ENCODE measurements at places on chromosomes 13 and 19.
A peak's percentile ranks its signal among the peaks of the same experiment; 100 is the strongest.

DNA sequence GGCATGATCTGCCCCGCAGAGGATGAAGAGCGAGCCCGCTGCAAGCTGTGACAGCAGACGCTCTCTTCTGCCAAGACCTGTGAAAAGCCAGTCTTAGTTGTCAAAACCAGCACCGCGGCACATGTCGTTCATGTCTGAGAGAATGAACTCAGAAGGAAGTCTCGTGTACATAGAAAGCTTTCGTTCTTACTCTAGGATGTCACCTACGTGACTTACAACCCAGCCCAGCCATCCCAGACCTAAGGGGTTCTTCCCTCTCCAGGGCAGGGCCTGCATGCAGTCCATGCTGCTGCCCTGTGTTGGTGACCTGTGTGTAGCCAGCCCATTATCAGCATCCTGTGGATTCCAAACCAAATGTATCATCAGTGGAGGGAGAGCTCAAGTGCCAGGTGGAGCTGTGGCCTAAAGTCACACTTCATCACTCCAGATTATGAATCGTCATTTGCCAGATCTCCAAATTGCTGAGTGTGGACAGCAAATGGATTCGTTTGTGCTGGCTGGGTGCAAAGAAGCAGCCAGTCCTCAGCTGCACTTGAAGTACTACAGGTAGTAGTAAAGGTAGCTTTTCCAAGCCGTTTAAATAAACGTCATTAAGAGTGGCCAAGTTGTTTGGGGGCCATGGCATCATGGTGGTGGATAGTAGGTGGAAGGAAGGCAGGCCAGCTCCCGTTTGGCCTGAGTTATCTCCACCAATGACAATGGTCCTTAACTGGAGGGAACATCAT, 73.9 kb upstream of the GPR183 start:
- DNase-seq: peak; percentile 58

DNA sequence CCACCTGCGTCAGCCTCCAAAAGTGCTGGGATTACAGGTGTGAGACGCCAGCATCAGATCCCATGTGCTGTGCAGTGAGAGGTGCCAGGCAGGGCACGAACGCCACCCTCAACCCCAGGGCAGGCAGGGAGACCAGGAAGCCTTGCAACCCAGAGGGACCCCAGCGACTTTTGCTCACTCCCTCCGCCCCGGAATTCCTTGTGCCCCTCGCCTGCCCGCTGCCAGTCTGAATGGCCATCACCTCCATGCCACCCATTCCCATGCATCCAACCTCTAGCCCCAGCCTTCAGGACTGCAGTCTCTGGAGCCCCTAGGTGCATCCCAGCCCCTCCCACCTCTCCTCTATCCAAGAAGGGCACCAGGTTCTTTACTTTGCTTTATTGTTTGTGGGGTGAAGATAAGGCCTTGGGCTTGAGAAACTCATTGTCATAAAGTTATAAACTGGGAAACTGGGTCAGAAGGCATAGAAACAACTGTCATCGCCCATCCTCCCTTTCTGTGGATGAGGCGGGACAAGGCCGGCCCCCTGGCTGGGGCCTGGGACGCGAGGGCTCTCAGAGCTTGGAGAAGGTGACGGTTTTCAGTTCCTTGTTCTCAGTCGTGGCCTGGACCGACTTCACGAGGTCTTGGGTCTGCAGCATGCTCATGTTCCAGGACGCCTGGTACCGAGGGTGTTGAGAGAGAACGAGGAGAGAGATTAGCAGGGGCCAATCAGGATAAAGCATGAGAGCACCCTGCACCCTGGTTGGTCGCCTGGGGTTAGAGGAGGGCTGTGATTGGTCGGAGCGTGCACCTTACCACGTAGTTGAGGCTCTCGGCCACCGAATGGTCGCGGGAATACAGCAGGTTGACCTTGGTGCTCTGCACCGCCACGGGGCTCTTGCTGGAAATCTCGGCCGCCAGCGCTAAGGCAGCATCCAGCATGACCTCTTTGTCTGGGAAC, 2.6 kb upstream of the LGALS4 start:
- no peak for DNase-seq

- no peak for DNase-seq
These were observed 146.7 kb downstream of the USP12 start for GRCh38 chr13:27024776-27025492.

DNA sequence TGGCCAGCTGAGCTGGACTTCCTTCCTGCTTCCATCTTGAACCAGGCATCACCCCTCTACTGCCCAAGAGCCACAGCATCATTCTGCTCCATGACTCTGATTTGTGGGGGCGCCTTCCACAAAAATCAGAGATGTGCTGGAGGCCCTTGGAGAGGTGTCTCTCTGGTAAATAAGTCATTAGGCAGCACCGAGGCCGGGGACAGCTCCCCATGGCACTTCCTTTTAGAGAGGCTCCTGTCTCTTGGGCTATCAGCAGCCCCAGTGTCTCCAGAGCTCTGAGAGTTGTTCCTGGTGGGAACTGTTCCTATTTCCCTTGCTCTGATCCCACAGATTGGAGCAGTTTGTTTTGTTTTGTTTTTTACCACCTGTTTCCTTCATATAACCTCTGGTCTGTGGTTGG, 19.9 kb downstream of the NWD1 start:
- DNase-seq: no peak

DNA sequence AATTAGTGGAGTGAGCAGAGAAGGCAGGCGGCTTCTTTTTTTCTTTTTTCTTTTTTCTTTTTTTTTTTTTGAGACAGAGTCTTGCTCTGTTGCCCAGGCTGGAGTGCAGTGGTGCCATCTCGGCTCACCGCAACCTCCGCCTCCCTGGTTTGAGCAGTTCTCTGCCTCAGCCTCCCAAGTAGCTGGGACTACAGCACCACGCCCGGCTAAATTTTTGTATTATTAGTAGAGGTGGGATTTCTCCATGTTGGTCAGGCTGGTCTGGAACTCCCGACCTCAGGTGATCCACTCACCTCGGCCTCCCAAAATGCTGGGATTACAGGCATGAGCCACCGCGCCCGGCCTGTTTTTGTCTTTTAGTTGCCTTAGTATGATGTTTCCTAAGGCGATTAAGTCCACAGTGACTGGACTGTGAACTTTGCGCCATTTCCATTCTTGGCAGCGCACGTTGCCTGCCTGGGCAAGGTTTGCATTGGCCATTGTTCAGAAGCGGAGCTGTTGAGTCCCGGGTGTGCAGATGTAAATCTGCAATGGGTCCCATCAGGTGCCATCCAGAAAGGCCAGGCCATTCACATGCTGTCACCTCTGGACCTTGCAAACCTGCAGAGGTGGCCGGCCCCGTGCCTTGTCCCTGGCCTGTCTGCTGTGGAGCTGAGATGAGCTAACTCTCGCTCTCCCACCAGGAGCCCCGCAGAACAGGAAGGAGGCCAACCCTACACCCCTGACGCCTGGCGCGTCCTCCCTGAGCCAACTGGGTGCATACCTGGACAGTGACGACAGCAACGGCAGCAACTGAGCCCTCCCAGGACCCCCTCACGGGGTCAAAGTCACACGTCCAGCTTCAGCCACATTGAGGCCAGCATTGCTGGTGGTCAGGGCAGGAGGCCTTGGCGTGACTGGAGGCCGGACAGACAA, 10.9 kb upstream of the SHD start:
- no peak for DNase-seq

DNA sequence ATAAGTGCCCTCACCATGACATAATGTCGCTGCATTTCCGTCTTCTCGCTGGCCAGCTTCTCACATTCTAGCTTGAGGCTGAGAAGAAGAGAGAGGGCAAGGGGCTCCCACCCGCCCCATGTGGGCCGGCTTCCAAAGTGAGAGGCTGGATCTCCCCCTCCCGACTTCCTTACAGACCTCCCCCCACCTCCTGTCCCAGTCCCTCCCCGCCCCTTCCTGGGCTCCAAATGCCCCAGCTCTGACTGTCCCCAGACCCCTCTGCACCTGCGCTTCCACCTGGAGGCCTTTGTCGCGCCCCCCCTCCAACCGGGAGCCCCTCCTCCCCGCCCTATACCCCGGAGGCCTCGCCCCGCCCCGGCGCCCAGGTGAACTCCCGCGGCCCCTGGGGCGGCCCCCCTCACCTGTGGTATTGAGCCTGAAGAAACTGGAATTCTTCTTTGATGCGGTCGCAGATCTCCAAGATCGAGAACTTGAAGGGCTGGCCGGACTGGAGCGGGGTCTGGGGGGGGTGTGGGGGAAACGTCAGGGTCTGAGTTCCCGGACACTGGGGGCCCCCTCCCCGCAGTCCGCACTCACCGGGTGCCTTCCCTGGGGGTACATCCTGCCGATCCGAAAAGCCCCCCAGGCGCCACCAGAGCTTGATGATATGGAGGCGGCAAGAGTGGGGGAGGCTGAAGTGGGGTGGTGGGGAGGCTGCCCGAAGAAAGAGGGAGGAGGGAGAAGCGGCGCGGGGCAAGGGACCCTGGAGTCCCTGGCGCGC, 595 bp downstream of the TLE2 start:
- no peak for DNase-seq

- DNase-seq: no peak
These were observed 36.1 kb downstream of the CNMD start for GRCh38 chr13:52703482-52703881.

DNA sequence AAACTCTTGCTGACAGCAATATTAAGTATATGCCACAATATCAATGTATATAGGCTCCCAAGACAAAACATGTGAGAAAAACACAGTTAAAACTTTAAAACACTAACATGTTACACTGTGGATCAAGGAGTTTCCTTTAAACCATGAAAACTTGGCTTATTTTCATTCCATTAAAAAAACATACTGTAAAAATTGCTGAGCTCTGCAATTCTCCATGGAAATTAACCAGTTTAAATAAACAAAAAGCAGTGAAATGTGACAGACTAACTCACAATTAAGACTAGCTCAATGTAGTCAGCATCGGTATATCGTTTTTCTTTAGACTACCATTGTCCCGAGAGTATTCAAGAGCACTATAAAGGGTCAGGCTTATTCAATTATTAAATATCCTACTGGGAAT, 930.5 kb upstream of the SLITRK1 start:
- no peak for DNase-seq

DNA sequence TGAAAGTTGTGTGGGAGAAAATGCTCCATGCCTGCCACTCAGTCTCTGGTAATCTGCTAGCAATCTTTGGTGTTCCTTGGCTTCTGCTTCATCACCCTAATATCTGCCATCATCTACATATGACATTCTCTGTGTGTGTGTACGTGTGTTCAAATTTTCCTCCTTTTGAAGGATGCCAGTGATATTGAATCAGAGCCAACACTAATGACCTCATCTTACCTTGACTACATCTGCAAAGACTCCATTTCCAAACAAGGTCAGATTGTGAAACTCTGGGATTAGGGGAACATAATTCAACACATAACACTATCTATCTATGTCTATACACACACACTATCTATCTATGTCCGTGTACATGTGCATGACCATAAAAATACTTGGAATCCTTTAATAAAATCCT, 81.4 kb upstream of the IRS2 start:
- DNase-seq: no peak

DNA sequence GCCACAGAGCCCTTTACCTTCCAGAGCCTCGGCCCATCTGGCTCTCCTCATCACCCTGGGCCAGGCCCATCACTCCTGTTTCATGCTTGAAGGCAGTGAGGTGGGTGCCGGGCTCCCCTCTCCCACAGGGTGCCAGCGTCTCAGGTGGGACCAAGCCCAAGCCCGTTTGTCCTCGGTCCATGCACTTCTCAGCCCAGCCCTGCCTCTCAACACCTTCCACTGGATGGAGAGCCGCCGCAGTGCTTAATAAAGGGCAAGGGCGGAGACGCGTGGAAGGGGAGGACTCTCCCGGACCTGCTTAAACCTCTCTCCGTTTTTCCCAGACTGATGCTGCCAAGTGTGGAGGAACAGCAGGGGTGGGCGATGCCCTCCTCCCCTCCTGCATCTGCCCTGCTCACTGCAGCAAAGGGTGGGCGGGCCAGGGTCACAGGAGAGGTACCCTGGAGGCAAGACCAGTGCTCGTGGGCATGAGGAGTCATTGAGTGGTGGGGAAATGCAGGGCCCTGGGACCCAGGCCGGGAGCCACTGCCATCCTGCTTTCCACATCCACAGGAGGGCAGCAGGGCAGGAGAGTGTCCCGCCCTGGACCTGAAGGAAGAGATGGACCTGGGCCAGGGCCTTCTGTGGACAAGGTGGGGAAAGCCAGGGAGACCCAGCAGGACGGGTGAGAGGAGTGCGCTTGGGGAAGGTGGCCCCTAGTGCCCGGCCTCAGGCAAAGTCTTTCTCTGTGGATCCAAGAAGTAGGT, 9.7 kb upstream of the ATP11A start:
- DNase-seq: no peak

DNA sequence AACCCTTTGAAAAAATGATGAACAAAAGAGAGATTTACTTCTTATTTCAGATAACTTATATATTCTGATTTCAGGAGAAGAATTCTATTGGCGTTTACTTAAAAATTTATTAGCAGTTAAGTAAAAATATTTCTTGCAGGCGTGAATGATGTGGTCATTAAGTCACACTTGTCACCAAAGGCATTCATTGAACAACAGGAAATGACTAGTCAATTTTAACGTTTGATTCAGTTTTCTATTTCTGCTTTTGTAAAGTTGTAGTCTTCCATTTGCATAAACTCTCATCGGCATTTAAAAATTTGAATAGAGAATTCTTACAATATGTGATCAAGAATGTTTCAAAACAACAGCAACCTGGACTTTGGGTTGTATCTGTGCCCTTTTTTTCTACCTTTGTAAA, 83.4 kb downstream of the GPR12 start:
- no peak for DNase-seq

GRCh38 chr13:37616131-37616530, 17.6 kb upstream of the POSTN start:
- DNase-seq: no peak

- no peak for DNase-seq
These were observed 756.5 kb upstream of the KLHL1 start for GRCh38 chr13:70864731-70865130.

Data from stimulated activated CD4-positive, alpha-beta T cell treated with anti-CD3 and anti-CD28 coated beads, TNF-alpha, amount 100 ng/mL, for 48 hours (primary cell).